ENCODE measurements at places on chromosomes 4 and X.

DNA sequence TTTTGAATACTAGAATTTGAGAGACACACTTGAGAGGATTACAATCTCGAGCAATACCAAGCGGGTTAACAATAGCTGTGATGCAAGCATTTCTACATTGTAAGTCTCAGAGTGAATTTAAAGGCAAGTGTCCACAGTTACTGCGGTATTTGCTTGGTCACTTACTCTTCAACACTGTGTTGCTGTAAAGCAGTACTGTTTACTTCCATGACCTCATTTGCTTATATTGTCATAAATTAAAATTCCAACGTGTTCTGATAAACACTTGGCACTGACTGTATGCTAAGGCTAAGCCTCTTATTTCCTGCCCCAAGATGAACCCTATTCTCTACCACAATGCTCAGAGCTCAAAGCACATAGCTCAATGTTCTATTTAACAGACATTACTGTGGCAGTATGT lies 11.1 kb downstream of the EXOC1L start:
- DNase-seq: no peak

- no peak for DNase-seq
These were observed 389.7 kb downstream of the SPRY1 start for GRCh38 chr4:123786163-123786915.

- no peak for DNase-seq
These were observed 10.5 kb downstream of the FGF5 start for GRCh38 chr4:80276931-80277330.

GRCh38 chrX:13797512-13797911 lies 19.4 kb downstream of the GPM6B start:
- no peak for DNase-seq

GRCh38 chrX:64570204-64570603 lies 175.0 kb upstream of the MTMR8 start:
- no peak for DNase-seq

DNA sequence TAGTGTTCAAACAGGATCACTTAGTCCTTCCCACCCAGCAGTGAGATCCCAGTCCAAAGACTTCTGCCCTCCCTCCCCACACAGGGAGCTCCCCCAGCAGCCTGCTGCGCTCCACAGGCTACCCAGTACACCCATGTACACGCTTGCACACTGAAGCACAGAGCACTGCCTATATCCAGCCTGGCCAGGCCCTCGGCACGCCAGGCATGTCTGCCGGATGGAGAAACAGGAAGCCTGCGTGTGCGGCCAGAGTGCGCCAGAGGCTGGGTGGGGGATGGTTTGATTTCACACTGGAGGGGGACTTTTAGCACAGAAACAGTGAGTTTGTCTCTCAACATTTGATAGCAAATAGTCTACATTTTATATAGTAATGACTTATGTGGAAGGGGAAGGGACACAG lies 833.5 kb upstream of the IGFBP7 start:
- DNase-seq: no peak

DNA sequence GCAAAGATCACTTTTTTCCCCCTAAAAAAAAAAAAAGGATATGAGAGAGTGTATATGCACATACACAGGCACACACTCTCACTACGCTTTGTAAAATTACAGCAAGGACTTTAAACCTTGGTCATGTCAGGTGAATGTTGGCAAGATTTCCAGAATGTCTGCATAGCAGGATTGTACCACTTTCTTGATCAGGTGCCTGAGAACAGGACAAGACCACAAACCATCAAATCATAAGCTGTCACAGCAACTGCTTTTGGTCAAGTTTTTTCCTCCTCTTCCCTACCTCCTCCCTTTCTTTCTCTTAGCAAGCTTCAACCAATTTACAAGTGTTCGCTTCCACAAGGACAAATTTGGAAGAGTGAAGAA lies 15.3 kb downstream of the PPARGC1A start:
- no peak for DNase-seq

GRCh38 chr4:114211556-114211955 lies 232.1 kb upstream of the ARSJ start:
- DNase-seq: no peak

- no peak for DNase-seq
These were observed 1449.6 kb downstream of the C4orf33 start for GRCh38 chr4:130545596-130545995.

- DNase-seq: no peak
These were observed 386.1 kb upstream of the HS3ST1 start for GRCh38 chr4:11814758-11815157.

- DNase-seq: no peak
These were observed 138.8 kb downstream of the AREG start for GRCh38 chr4:74583757-74584156.

- no peak for DNase-seq
These were observed 4.0 kb upstream of the TMEM156 start for GRCh38 chr4:39036172-39036571.

- DNase-seq: no peak
These were observed 231.0 kb upstream of the GYPA start for GRCh38 chr4:144371485-144371884.

DNA sequence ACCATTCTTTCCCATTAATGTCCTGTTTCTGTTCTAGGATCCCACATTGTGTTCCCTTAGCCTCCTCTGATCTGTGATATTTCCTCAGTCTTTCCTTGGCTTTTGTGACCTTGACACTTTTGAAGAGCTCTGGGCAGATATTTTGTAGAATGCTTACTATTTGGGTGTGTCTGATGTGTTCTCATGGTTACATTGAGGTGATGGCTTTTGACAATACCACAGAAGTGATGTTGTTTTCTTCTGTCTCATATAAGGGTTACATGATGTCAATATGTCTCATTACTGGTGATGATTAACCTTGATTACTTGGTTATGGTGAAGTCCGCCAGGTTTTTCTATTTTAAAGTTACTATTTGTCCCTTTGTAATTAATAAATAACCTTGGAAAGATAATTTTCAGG lies 183.7 kb downstream of the SOWAHB start:
- no peak for DNase-seq

DNA sequence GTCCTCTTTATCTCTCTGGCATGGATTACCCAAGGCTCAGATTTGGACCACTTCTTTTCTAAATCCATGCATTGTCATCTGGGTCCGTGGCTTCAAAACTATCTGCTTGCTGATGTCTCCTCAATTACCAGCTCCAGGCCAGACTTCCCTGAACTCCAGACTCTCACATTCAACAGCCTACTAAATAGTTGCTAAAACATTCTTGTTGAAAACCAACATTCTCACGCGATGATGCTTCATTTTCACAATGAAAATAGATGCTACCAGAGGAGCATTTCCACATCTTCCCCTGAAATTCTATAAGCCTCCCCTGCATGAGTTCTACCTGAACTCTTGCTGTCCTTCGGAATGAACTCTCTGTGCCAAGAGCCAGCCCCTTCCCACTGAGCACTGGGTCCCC lies 5.2 kb upstream of the TLR6 start:
- no peak for DNase-seq

- DNase-seq: no peak
These were observed 264.6 kb upstream of the RASGEF1B start for GRCh38 chr4:81736324-81736723.

- no peak for DNase-seq
These were observed 745.3 kb upstream of the MAGEB2 start for GRCh38 chrX:29470030-29470429.

- no peak for DNase-seq
These were observed 1.4 kb downstream of the MAEA start for GRCh38 chr4:1291091-1291490.

DNA sequence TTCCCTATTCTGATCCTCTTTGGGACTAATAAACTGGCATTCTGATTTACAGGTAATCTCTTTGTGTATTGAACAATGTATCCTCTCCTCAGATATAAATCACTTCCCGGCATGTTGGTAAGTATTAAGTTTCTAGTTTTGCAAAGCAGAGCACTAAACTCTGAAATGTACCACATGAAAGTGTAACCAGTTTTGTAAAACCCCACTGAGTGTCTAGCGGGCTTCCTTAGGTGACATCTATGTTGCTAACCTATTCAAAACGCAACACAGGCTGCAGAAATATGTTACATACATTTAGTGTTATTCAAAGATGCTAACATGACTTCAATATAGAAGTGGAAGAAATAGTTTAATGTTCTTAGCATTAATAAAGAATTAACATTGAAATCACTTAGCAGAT lies 25.2 kb downstream of the DNAJB14 start:
- DNase-seq: no peak

DNA sequence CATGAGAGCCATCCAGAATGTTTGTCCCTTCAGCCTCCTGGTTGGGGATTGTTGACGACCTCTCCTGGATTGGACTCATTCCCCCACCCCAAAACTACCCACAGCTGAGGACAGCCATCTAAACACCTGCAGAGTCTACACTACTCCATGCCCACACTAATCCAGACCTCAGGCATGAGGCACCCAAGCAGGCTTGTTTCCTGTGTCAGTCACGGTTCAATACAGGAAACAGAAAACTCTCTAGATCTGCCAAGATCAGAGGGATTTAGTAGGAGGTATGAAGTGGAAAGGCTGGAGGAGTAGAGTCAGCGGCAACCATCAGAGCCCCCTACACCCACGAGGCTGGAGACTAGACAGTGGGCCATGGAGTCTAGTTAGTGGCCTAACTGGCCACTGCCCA lies 37.7 kb downstream of the HAND2 start:
- DNase-seq: no peak

GRCh38 chr4:73948990-73949706 lies 32.7 kb downstream of the PF4 start:
- DNase-seq: no peak

GRCh38 chr4:102647117-102647516 lies 113.7 kb downstream of the MANBA start:
- no peak for DNase-seq

DNA sequence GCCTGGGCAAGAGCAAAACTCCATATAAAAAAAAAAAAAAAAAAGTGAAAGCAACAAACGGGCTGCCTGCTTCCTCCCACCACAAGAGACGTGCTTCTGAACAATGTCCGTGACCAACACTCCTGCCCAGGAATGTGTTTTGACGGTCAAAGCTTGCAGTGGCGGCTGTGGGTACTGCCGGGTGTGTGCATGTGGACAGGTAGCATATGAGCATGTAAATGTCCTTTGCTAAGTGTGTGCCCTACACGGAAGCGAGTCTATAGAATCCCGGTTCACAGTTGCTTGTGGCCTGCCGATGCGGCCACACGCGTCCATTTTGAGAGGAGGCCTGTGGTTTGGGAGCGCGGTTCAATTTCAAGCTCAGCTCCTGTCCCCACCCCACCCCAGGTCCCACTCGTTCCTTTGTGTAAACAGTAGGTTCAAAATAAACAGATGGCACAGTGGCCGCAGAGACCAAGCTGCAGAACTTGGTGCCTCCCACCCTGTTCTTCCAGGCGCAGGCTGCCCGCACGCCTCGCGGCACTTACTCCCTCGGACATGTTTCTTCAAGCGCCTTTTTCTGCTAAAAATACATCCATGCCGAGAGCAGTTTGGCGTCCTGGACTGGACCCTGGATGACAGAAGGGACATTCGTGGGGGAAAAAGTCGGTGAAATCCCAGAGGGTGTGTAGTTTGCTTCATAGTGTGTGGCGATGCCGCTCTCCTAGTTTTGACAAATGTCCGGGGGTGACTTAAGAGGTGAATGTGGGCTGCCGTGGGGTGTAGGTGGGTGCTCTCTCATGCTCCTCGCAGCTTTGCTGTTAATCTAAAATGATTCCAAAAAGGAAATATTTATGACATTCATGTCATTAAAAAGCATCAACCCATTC lies 11.5 kb upstream of the NKX1-1 start:
- no peak for DNase-seq

- DNase-seq: peak; percentile 44
These were observed 16.4 kb upstream of the RUFY3 start for GRCh38 chr4:70705183-70706043.

DNA sequence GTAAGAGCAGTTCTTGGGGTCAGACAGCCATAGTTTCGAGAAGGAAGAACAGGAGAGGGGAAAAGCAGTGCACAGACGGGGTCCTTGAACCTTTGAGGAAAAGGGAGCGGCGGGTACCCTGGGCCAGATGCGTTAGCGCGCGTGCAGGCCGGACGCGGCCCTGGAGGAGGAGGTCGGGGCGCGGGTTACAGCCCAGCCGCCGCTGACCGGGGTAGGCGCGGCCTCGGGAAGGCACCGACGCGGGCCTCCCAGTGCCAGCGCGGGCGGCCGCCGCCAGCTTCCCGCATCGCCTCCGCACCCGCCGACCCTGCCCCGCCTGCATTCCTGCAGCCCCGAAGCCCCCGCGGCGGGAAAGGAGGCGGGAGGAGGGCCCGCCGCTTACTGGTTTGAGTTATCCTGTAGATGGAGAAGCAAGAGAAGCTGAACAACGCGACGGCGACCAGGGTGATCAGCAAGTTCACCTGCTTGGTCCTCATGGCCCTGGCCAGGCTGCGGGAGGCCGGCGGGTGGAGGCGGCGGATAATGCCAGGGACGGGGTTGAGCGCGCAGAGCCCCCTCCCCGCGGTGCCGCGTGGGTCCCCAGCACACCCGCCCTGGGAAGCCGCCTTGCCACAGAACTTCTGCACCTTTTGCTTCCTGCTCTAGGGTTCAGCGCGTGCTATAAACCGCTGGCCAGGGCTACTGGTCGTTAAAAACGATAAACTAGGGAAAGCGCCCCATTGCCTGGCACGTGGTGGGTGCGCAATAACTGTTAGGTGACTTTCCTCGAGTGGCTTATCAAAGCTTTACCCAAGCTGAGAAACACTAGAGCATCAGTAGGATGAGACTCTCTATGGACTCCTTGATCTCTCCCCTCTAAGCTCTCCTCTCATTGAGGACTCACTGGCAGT lies at the start of gene MGAT4D:
Gene MGAT4D (minus strand): TSS at position 547 of the 890 bp plus-strand sequence. CDS start 71 bp downstream, at position 476.
- no peak for DNase-seq

DNA sequence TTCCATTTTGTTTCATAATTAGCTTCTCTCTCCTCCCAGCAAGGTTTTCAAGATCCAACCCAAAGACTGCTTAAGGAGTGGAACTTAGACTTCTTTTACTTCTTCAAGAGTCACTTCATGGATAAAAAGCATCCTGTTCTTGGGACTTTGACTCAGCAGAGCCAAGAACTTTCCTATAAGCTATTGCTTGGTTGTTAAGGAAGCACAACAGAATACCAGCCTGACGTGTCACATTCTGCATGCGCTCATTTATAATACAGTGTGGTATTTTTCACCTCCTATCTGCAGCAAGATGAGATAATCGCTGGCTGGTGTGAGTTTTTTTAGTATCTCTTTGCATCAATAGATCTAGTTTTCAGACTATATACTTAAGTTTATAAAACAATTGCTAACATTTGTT lies 152.1 kb downstream of the PALLD start:
- no peak for DNase-seq

Measured in stimulated activated CD4-positive, alpha-beta T cell treated with anti-CD3 and anti-CD28 coated beads, Interleukin-15, amount 100 ng/mL, for 48 hours (primary cell).